ENCODE measurements at places on chromosomes 6 and 20.

- DNase-seq: peak; percentile 45
Observed at GRCh38 chr6:133241901-133242636, 912 bp downstream of the EYA4 start.

DNA sequence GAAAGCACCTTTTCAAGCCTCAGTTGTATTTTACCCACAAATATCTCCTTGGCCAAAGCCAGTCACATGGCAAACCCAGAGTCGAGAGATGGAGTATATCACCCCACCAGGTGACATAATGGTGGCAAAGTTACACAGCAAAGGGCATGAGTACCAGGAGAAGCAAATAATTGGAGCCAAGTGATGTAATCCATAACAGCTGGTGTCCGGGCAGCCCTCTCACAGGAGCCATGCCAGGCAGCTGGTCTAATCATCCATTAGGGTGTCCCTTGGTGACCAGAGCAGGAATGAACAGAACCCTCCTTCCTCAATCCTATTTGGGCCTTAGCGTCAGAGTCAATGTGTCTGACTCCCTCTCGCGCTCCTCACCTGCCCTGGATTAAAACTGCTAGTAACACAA, 272.1 kb downstream of the LRFN2 start:
- DNase-seq: no peak

DNA sequence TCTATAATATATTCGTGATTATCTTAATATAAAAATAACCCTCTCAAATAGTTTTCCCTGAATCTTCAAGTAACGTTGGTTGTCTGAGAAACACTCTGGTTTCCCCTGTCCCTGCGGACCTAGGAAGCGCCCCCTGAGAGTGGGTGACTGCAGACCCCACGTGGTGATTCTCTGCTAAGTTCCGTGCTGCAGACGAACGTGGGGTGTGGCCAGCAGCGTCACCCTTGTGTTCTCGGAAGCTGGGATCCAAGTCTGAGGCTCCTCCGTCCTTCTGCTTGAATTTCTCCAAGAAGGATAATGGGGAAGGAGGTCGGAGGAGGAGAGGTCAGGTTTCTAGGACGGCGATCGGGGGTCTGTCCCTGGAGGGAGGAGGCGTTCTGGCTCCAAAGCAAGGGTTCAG, 16.6 kb upstream of the MAP1LC3A start:
- DNase-seq: no peak

DNA sequence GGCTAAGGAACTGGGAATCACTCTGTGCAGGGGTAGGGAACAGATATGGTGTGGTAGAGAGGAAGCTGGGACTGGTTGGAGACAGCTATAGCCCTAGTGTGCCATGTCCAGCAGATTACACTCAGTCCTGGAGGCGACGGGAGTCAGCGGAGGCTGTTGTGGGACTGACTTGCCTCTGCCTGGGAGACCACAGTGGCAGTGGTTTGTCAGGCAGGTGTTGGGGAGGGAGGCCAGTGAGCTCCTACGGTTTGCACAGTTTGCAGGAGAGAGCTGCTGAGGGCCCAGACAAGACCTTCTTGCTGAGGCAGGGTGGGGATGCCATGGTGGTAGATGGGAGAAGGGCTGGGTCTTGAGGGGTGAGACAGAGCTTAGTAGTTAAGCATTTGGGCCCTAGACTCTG, 4.9 kb downstream of the PLCG1 start:
- no peak for DNase-seq

All from NCI-H2081 (cell line).